ENCODE measurements at places on chromosomes 6 and 20.

GRCh38 chr6:38997128-38997761, 51.3 kb upstream of the GLP1R start:
- DNase-seq = peak; percentile 10

- no peak for DNase-seq
Measured at GRCh38 chr6:101394936-101395335, 1.4 kb downstream of the GRIK2 start.

DNA sequence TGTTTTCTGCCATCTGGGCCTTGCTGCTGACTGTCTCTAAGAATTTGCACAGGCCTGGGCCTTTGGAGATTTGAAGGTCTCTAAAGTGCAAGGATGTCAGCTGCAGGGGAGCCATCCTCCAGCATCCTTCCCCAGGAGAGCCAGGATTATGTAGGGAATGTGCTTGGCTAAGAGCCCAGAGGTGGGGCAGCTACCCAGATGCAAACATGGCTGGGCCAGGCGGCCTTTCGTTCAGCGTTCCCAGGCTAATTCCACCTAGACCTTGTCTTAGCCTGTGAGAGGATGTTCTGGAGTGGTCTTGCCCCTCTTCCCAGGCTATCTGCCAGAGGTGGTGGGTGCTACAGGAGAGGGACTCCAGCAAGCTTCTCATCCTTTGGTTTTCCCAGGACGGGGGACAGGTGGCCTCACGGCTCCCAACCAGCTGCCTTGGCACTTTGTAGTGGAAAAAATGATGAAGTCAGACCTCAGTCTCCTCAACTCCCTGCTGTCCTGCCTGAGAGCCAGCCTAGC, 7.7 kb upstream of the PTGIS start:
- no peak for DNase-seq

GRCh38 chr6:147007441-147007840, 196.8 kb upstream of the STXBP5 start:
- no peak for DNase-seq

DNA sequence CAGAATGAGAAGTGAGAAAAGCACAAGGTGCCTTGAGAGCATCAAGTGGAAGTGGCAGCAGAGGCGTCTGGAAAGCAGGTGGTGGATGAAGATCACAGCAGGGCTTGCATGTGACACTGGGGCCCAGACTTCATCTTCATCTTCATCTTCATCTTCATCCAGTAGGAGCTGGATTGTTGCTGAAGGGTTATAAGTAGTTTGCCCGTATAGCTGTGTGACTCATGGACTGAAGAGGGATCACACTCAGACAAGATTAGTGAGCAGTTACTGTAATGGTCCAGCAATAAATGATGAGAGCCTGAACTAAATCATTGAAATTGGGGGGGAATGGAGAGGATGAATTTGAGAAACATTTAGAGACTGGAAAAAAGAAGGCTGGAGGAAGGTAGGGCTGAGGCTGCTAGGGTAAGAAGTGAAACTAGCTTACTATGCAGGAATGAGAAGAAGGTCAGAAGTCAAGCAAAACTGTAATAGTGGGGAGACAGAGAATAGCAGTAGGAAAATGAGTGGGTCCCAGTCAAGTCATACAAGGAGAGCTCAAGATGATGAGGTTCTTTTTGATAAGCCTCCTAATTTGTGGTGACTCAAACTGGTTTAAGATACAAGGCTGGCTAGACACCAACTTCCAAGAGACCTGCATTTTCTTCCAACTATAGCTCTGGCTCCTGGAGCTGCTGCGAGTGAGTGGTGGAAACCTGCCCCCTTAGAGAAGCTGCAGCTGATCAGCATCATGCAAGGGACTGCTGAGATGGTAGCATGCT, 92.3 kb upstream of the BEND6 start:
- no peak for DNase-seq
